ENCODE measurements at places on chromosomes 16 and 17.

DNA sequence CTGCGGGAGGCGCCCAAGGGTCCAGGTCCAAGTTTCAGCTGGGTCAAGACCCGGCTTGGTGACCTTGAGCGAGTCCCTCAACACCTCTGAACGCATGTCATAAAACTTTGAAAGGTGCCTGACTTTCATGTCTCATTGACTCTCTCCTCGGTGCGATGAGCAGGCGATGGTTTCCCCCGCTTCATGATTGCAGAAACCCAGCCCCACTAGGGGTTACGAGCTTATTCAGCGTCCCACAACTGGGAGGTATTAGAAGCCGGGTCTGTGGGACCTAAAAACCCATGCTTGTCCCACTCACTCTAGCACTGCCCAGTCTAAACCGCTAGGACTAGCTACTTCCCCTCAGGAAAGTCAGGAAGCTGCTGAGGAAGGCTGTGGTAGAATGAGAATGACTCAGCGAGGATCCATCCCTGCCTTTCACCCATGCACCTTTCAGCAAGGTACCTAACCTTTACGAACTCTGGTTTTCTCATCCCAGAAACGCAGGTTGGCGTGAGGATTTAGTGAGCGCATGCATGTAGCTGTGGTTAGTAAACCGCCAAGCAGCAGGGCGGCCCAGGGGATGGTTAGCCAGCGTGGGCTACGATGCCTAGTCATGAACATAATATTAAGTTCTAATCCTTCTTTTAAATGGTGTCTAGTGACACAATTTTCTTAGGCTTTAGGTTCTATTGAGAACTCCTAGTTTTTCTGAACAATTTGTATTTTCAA, 26.2 kb upstream of the RFFL start:
- DNase-seq, result no peak

GRCh38 chr17:67594115-67594880, 123.4 kb upstream of the NOL11 start:
- DNase-seq, result no peak

GRCh38 chr16:64532691-64533090, 589.2 kb downstream of the CDH11 start:
- DNase-seq, result no peak

- DNase-seq, result no peak
Measured at GRCh38 chr16:55437625-55438024, 41.4 kb upstream of the MMP2 start.

- DNase-seq, result no peak
Measured at GRCh38 chr16:71352466-71352865, 6.1 kb upstream of the CALB2 start.

DNA sequence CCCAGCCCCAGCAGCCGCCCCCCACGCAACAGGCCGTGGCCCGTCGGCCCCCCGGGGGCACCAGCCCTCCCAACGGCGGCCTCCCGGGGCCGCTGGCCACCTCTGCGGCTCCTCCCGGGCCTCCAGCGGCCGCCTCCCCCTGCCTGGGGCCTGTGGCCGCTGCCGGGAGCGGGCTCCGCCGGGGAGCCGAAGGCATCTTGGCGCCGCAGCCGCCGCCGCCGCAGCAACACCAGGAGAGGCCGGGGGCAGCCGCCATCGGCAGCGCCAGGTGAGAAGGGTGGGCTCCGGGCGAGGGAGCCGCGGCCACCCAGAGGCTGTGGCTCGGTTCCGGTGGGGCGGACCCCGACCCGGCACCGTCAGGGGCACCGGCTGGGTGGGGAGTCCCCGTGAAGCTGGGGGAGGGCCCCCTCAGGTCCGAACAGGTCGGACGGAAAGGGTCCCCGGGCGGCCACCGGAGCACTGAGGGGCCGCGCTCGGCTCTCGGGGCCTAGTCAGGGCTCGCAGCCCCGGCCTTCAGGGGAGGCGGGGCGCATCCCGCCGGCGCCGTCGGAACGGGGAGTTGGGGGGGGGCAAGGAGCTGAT, 583 bp downstream of the ATXN2L start:
- DNase-seq, result no peak

GRCh38 chr17:55219459-55219858, 45.3 kb upstream of the HLF start:
- no peak for DNase-seq

GRCh38 chr17:63156986-63157385, 191.0 kb downstream of the TANC2 start:
- DNase-seq, result no peak

GRCh38 chr16:35651841-35652240, 2192.4 kb downstream of the TP53TG3F start:
- no peak for DNase-seq

- DNase-seq, result no peak
Measured at GRCh38 chr17:20153231-20153630, 144.1 kb downstream of the SPECC1 start.

- no peak for DNase-seq
Measured at GRCh38 chr17:48755356-48755755, 26.8 kb upstream of the HOXB13 start.

DNA sequence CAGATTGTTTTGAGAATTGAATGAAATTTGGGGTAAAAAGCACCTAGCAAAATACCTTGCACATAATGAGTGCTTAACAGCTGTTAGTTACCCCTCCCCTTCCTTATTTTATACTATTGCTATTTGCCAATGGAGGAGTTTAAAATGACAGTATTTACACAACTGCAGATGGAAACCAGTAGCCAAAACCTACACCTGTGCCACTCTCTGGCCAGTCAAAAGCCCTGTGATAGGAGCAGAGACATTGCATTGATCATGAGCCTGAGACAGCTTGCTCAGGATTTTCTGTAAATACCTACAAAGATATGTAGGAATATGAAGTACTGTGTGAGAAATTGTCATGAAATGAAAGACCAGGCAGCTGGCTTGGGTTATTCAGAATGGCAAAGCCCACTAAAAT, 115.3 kb upstream of the HLF start:
- no peak for DNase-seq

DNA sequence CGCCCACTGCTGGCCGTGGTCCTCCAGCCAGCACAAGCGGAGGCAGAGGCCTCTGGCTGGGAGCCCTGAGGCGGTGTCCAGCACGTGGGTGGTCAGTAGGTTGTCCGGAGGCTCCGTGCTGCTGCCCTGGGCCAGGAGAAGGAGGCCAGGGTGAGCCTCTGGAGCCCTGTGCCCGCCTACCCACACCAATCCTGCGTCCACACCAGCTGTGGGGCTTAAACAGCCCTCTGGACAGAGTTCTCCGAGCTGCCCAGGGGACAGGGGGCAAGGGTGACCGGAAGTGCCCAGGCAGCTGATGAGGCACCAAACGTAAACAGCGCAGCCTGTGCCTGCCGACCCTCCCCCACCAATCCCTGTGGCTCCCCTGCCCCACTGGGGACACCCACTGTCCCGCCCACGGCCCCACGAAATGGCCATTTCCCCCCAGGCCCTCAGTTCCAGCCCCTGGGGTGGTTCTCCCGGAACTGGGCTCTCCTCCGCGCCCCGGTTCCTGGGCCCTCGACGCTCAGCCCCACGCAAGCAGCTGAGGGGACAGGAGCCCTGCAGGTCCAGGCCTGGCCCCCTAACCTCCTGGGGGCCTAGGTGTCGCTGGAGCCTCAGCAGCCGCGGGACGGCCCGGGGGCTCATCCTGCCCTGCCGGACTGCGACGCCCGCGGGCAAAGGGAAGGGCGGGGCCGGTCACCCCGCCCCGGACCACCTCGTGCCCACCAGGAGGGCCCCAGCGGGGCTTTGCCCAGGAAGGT, 27.9 kb upstream of the DBNDD1 start:
- no peak for DNase-seq

GRCh38 chr17:67260170-67260987, 15.4 kb upstream of the HELZ start:
- no peak for DNase-seq

GRCh38 chr16:72549878-72550277, 377.9 kb upstream of the PMFBP1 start:
- no peak for DNase-seq

GRCh38 chr17:74276051-74276476, 2.0 kb downstream of the DNAI2 start:
- DNase-seq, result no peak

DNA sequence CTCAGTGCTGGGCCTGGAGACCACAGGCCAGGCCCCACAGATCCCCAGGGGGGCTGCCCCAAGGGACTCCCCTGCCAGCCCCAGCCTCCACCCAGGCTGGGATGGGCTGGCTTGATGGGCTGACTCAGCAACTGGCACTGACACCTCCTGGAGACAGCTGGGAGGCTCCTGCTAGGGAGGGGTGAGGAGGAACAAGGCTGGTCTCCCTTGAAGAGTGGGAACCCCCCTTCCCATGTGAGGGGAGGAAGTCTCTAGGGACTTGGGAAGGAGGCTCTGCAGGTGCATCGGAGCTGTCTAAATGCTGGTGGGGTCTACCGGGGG, 10.4 kb downstream of the NHERF1 start:
- DNase-seq, result no peak

- peak; percentile 53 for DNase-seq
Measured at GRCh38 chr17:4881761-4882555, 17.4 kb upstream of the C17orf107 start.

DNA sequence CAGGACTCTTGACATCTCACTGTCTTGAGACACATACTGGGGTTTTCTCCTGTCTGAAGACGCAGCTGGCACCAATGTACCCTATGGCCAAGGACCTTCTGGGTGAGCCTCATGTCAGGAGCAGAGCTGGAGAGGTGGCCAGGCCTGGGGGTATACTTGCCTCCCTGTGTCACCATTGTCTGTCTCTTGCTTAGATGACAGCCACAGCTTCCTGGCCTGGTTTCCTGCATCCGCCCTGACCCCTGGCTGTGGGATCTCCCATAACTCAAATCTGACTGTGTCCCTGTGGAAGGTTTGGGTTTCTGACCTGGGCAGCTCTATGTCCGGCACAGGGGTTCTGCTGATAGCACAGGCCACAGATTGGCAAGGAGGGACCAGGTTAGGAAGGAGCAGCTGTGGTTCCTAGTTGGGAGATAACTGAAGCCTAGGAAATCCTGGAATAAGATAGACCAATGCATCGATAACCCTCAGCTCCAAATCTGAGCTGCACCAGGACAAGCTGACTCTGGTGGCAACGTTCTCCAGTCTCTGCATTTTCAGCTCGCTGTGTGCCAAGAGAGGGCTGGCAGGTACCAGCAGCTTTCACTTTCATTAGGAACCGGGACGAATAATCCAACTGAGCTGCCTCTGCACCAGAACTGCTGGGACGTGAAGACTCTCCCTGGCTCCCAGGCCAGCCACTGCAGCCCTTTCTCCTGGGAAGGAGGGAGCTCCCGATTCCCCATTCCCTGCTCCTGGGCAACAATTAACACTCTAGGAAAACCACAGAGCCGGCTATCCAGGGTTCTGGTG, 5.0 kb downstream of the DEXI start:
- no peak for DNase-seq

DNA sequence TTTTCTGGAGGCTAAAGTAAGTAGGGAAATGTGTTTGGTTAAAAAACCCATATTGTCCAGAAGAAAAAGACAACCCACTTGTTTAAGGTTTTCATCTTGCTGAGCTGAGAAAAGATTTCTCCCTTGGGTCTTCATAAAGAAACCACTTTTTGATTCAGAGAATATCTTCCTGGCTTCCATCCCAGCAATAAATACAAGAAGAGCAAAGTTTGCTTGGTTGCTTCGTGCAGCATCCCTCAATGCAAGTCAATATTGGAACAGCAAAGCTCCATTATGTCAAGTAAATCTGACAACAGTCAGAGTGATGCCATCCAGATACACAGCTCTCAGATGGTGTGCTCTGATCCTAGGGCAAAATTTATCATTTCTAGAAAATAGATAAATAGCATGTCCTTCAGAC, 118.9 kb upstream of the PIRT start:
- DNase-seq, result no peak

DNA sequence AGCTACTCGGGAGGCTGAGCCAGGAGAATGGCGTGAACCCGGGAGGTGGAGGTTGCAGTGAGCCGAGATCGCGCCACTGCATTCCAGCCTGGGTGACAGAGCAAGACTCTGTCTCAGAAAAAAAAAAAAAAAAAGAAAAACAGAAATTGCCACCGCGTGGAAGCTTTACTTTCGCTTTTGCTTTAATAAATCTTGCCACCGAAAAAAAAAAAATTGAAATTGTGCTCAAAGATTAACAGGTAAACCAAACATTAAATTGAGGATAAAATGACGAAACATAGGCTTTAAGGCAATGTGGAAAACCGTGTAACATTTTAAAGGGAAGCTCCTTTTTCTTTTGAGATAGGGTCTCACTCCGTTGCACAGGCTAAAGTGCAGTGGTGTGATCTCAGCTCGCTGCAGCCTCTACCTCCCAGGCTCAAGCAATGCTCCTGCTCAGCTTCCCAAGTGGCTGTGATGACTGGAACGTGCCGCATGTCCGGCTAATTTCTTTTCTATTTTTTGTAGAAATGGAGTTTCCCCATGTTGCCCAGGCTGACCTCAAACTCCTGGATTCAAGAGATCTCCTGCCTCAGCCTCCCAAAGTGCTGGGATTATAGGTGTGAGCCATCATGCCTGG, 40.1 kb downstream of the ZNF276 start:
- no peak for DNase-seq

GRCh38 chr16:13100970-13101369, 199.6 kb downstream of the SHISA9 start:
- DNase-seq, result no peak

- no peak for DNase-seq
Measured at GRCh38 chr16:52408191-52408845, 138.6 kb downstream of the TOX3 start.

DNA sequence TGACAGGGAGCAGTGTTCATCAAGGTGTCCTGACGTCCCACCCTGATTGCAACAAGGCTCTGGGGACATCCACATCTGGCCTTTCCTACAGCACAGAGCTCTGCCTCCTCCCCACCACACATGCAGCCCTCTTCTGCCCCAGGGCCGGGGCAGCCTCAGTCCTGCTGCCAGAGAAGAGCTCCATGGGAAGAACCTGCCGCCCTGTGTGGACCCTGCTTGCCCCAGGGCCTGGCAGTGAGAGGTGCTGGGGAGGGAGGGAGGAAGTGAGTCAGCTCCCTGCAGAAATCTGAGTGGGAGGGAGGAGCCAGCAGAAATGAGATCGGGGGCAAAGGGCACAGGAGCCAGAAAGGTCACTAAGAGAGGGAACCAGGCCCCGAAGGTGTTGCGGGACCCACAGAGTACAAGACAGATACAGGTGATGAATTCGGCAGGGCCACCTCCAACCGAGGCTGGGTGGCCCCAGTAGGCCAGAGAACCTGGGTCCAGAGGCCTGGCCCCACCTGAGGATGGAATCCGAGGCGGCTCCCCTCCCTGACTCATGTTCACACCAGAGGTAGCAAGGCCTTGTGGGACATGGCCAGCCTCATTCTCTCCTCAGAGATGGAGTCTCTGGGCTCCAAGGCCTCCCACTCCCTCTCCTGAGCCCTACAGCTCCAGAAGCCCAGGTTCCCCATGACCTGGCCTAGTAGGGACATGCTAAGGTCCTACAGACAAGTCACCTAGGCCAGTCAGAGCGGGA, 24.8 kb downstream of the MYO18A start:
- DNase-seq, result peak; percentile 56

DNA sequence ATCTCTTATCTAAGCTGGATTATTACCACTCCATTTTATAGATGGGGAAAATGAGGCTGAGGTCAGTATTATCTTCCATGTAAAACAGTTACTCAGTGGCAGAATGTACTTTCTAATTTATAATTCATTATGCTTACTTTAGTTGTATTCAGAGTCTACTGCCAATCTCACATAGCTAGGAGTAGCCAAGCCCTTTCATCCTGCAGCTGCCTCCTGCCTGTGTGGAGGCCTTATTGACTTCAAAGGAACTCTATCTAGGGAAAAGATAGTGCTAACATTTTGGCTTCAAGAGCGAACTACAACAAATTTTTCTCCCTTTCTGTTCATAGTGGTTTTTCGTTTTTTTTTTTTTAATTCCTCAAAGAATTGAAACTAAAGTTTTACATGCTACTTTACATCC, 12.9 kb downstream of the RPGRIP1L start:
- no peak for DNase-seq

- DNase-seq, result no peak
Measured at GRCh38 chr16:3999479-4000325, 116.5 kb downstream of the ADCY9 start.
